ENCODE measurements at places on chromosomes 4 and X. TPM values are rescaled to one million over a fixed set of nuclear protein-coding genes. Genes with fewer than 3 reads are reported as not detected.

LPAR4 gene
- total RNA-seq: 0.60 TPM

DOK7 gene
- 0.28 TPM for total RNA-seq

SRPX2 gene
- total RNA-seq: 13.9 TPM

GPR143 gene
- total RNA-seq: 0.39 TPM

SMIM10 gene
- 6.3 TPM for total RNA-seq

Data from mucosa of descending colon (tissue), 3 donors.